Activated CD8-positive, alpha-beta T cell treated with anti-CD3 and anti-CD28 coated beads for 36 hours (primary cell): ENCODE measurements at places on chromosomes 1 and 21. TPM values are rescaled to one million over a fixed set of nuclear protein-coding genes. Genes with fewer than 3 reads are reported as not detected.
A peak's percentile ranks its signal among the peaks of the same experiment; 100 is the strongest.

DNA sequence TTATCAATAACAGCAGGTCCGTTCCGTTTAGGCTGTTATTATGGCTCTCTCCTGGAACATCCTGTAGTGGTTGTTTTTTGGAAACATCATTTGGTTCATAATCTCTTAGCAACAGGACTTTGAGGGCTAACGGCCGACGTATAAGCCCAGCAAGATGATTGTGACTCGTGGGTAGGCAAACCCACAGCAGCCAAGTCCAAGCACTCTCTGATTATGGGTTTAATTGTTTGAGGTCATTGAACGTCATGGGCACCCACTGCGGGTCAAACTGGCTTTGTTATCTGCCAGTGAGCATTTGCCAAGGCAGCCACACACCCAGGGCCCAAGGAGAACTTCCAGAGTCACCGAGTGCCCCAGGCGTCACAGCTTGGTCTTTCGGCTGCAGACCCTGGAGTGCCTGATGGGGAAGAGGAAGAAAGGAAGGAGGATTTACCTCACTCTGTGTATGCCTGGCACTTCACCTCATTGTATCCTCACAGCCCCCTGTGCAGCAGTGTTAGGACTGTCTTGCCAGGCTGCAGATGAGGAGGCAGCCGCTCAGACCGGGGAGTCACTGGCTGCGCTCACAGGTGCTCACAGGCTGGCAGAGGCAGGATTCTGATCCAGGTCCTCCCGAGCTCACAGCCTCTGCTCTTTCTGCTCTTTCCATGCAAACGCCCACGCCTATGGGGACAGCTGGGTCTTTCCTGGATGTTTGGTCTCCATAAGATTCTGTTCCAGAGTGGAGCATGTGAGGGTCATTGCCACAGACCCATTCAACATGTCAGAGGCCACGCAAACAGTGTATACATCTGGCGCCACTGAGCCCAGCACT, 30.8 kb upstream of the EPS8L3 start:
- no peak for DNase-seq
- H3K27ac ChIP-seq, result no peak overlapping the region
- no peaks in the 10 kb centered on the region for H3K27me3 ChIP-seq
- peaks cover 2% of the 10 kb centered on the region for H3K36me3 ChIP-seq
- H3K4me1 ChIP-seq, result peaks cover 79% of the 10 kb centered on the region

GRCh38 chr1:184228558-184228957, 158.3 kb upstream of the C1orf21 start:
- no peak overlapping the region for H3K27ac ChIP-seq
- H3K36me3 ChIP-seq, result no peaks in the 10 kb centered on the region
- H3K4me1 ChIP-seq, result no peaks in the 10 kb centered on the region
- no peak overlapping the region for H3K4me3 ChIP-seq

GRCh38 chr21:30408782-30409494, 13.1 kb downstream of the KRTAP13-1 start:
- peaks cover 11% of the 10 kb centered on the region for H3K27me3 ChIP-seq
- peak; percentile 20 for DNase-seq
- no peaks in the 10 kb centered on the region for H3K4me1 ChIP-seq

DNA sequence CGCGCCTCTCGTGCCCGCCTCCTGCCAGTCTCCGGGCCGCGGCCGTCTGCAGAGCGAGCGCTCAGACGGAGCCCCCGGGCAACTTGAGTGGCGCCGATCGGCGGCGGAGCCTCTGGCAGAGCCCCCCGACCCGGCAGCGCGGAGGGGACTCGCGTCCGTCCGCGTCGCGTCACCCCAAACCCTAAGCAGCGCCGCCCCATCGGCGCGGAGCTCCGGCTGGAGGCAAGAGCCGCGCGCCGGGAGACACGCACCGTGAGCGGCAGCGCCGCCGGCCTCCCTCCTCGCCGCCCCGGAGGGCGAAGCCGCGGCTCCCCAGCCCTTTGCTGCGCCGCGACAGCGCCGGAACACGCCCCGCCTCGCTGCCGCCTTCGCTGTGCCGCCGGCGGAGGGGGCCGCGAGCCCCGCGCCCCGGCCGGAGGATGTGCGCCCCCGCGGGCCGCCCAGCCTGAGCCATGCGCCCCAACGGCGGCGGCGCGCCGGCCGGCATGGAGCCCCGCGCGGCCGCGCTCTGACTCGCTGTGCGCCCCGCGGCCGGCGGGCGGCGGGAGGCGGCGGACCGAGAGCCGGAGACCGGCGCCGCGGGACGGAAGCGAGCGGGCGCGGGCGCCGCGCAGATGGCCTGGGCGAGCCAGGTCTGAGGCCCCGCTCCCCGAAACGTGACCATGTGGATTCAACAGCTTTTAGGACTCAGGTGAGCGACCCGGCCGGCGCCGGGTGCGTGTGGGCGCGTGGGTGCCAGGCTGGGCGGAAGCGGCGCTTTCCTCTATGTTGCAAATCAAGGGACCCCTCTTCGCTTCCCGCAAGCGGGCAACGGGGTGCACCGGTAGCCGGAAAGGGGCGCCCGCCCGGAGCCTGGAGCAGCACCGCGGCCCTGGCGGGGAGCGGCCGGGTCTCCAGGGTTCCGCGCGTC, 610 bp downstream of the AJAP1 start:
- H3K4me3 ChIP-seq, result no peak overlapping the region
- no peak overlapping the region for H3K27ac ChIP-seq
- peaks cover 33% of the 10 kb centered on the region for H3K27me3 ChIP-seq
- no peak for DNase-seq

DNA sequence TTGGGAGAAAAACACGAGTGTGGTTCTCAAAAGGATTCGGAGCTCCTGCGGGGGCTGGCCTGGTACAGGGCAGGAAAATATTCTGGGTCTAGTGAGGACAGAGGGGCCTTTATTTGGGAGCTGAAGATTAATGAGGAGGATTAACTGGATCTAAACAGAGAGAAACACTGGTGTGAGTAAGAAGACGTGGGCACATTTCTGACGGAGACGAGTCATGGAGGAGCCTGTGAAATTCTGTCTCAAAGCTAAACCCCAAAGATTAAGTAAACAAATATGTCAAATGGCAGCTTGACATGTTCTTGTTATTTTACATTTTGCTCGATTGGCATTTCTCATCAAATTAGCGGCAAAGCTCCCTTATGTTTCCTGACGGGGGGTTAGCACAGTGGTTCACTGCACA, 12.8 kb downstream of the PROK1 start:
- no peaks in the 10 kb centered on the region for H3K27me3 ChIP-seq
- no peak overlapping the region for H3K27ac ChIP-seq
- no peaks in the 10 kb centered on the region for H3K36me3 ChIP-seq

- H3K27me3 ChIP-seq, result no peaks in the 10 kb centered on the region
- no peak overlapping the region for H3K27ac ChIP-seq
- no peak overlapping the region for H3K4me3 ChIP-seq
- peaks cover 20% of the 10 kb centered on the region for H3K36me3 ChIP-seq
Observed at GRCh38 chr1:246187834-246188372, 319.2 kb downstream of the SMYD3 start.

- H3K4me1 ChIP-seq, result no peaks in the 10 kb centered on the region
- no peak overlapping the region for H3K4me3 ChIP-seq
- H3K36me3 ChIP-seq, result no peaks in the 10 kb centered on the region
- H3K27ac ChIP-seq, result no peak overlapping the region
- H3K27me3 ChIP-seq, result no peaks in the 10 kb centered on the region
- no peak for DNase-seq
Observed at GRCh38 chr1:57858740-57859139, 434.9 kb upstream of the DAB1 start.

DNA sequence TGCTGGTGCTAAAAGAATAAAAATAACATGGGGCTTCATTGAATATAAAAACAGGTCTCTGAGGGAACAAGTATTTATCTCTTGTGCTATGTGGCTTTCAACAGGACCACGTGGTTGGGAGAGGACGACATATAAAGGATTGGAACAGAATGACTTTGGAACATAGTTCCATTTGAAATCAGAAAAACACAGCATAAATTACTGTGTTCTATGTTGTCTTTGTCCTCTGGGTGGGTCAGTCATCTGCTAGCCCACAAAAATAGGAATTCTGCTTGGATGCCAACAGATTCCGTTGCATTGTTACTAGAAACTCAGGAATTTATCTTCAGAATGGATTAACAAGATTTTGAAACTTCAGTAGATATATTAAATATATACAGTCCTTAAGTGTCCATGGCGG, 5.9 kb downstream of the CEP85 start:
- H3K4me1 ChIP-seq, result peaks cover 25% of the 10 kb centered on the region
- no peak overlapping the region for H3K4me3 ChIP-seq
- peaks cover 51% of the 10 kb centered on the region for H3K36me3 ChIP-seq
- H3K27ac ChIP-seq, result no peak overlapping the region

The ERG gene
- total RNA-seq, result not detected
